NCI-H1930 (cell line): ENCODE measurements at places on chromosomes 2 and 18.

DNA sequence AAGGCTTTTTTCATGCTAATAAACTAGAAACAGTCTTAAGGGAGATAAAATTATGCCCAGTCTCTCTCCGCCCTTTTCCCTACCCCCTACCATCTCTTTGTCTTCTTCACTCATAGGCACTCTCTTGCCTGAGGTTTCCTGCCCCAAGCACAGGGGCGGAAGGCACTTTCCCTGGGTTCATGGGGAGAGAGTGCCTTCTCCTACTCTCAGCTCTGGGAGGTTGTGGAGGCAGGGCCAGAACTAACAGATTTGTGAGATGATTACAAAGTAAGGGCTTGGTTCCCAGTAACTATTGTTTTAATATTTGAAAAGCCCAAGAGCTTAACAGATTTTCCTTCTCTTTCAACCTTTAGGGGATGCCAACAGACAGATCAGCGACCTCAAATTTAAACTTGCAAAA lies 26.1 kb upstream of the RBM44 start:
- no peak for DNase-seq

DNA sequence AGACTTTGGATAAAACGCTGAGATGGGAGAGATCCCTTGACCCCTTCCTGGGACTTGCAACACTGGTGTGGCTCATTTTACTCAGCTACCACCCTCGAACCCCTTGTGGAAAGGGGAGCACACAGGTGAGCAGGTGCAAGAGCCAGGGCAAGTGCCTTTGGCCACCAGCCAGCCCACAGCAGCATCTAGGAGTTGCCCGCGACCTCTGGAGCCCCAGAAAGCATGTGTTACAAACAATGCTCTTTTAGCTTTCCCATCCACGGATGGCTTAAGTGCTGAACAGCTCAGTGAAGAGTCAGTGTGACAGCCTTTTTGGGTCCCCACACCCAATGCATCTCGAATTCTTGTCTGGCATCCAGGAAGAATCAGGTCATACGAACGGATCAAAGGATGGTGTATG lies 197.8 kb downstream of the MEMO1 start:
- DNase-seq: no peak

DNA sequence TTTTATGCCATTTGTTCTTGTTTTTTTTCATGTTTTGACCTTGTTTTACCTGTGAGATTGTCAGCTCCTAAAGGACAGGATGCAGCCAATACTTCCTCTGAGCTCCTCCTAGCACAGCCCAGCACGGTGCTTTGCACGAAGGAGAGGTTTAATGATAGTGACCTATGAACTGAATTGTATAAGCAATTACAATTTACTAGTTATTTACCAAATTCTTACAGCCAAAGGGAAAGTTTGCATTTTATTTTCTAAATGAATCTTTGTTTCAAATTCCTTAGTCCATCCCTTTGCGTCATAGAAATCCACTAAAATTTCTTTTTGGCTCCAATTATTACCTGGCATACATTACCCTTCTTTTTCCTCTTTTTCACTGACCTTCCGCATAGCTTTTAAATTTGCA lies 326.1 kb downstream of the TDRD15 start:
- DNase-seq: no peak

- DNase-seq: no peak
Measured at GRCh38 chr18:49527631-49528327, 34.1 kb upstream of the LIPG start.

DNA sequence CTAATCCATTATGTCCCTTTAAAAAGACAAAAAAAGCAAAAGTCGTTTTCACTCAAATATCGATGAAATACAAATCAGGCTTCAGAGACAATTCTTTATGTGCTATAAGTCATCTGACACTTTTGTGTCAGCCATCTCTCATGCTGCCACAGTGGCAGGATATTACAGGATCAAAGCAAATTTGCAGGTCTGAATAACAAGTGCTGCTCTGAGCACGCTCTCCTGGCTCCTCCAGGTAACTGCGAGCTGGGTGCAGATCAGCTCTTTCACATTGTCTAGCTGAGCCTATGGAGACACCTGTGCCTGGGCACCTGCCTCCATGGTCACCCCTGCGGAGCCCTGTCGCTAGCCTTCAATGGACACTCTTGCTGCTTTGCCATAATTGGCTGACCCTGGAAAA lies 250.2 kb upstream of the RAB12 start:
- DNase-seq: no peak

GRCh38 chr2:126891681-126892500 lies 6.8 kb upstream of the TEX51 start:
- no peak for DNase-seq

DNA sequence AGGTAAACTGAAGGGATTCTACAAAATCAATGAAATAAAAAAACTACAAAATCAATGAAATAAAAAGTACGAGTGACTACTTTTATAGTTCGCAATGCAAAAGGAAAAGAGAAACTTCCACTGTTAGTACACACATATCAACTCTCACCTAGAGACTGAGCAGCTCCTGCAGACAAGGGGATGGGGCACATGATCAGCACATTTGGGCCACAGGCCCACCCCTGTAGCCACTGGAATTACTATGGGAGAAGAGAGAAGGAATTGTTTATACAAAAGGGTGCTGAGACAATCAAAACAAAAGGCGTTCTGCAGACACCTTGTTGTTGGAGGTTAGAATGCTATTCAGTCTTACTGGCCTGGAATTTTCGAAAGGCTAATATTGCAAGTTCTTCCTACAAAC lies 34.7 kb upstream of the CD226 start:
- DNase-seq: no peak
